ENCODE measurements at places on chromosomes 3 and 15. TPM values are rescaled to one million over a fixed set of nuclear protein-coding genes. Genes with fewer than 3 reads are reported as not detected.

Gene CHDH
- total RNA-seq: 0.08 TPM

Gene C2CD4A
- not detected for total RNA-seq

Gene RTP1
- not detected for total RNA-seq

Gene ZDHHC23
- 0.87 TPM for total RNA-seq

Gene MAGI1
- 4.3 TPM for total RNA-seq

Gene DPPA2
- total RNA-seq: not detected

Gene FBXO40
- total RNA-seq: not detected

Gene WDR49
- total RNA-seq: not detected

Gene POC1A
- total RNA-seq: 8.7 TPM

Gene SLC12A1
- not detected for total RNA-seq

Gene SLC41A3
- total RNA-seq: 28.2 TPM

Gene ADGRG7
- total RNA-seq: not detected

Gene ZNF619
- total RNA-seq: 2.5 TPM

Data from hair follicular keratinocyte (primary cell).